ENCODE measurements at places on chromosomes 4 and X.

DNA sequence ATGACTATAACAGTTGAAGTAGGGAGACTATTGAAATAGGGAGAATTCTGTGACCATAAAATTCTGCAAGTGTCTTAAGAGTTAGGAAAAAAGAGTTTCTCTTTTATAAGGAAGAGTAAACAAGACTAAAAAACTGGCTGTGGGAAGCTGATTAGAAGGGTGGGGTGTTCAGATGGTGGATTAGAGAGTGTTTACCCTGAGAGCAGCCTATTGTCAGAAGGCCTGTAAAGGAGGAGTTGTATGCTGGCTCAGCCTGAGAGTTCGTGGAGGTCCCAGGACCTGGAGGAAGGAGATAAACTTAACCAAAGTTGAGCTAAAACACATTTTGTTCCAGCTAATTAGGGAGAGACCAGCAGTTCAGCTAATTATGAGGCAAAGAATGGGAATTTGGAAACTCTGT, 629.7 kb downstream of the PCDH7 start:
- DNase-seq = no peak

DNA sequence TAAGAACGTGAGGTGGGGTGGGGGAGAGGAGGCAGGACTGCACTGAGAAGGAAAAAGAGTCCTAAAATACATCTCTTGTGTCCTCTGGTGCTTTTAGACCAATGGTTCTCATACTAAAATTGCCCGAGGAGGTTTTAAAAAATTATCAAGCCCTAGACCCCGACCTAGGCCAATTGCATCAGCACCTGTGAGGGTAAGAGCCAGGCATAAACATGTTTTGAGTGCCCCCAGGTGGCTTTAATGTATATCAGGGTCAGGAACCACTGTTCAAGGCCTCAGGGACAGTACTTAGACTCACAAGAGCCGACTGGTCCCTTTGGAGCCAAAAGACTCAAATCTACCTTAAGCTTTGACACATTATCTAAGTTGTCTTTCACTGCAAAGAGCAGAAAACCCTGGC, 37.5 kb upstream of the TMEM150C start:
- no peak for DNase-seq

DNA sequence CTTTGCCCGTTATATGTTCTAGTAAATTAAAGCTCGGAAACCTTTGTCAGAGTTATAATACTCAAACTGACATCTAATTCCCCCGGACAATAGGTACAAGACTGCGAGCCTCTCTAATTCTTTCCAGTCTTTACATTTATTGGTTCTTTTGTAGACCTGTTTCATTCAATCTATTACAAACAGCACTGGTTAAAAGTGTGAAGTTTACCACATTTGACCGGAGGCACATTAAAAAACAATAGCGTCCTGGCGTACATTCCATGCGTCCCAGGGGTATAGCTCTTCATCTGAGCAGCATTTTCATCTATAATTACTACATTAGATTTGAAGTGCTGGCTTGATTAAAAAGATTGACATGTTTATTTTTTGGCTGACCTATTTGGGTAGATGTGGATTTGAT, 49.9 kb upstream of the TENM3 start:
- no peak for DNase-seq

- no peak for DNase-seq
Measured at GRCh38 chr4:61003301-61003700, 196.8 kb upstream of the ADGRL3 start.

DNA sequence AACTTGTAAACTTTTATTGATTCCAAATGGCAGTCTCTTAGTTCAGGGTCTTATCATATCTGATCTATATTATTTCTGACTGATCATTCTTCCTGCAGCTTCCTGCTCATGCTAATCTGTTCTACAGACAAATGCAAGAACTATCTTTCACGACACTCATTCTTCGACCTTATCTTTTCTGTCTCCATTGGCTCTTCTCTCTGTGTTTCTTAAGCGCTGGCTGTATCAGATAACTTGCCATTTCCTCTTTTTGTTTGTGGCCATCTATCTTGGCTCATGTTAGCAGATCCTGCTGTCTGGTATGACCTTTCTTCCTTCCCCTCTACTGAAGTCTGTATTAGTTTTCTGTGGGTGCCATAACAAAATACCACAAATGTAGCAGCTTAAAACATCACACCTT, 230.5 kb upstream of the PUDP start:
- no peak for DNase-seq

- no peak for DNase-seq
Measured at GRCh38 chr4:81635739-81636138, 164.0 kb upstream of the RASGEF1B start.

DNA sequence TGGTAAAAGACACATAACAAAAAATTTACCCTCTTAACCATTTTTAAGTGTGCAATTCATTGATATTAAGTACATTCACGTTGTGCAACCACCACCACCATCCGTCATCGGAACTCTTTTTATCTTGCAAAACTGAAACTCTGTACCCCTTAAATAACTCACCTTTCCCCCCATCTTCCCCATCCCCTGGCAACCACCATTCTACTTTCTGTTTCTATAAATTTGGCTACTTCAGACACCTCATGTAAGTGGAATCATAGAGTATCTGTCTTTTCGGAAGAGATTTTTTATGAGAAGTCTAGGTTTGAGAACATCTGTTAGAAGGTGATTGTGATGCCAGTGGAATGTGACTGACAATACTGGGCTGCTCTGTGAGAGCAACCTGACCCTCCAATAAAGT, 39.8 kb upstream of the CCDC149 start:
- no peak for DNase-seq

GRCh38 chr4:87213421-87214075, 6.9 kb downstream of the KLHL8 start:
- no peak for DNase-seq

DNA sequence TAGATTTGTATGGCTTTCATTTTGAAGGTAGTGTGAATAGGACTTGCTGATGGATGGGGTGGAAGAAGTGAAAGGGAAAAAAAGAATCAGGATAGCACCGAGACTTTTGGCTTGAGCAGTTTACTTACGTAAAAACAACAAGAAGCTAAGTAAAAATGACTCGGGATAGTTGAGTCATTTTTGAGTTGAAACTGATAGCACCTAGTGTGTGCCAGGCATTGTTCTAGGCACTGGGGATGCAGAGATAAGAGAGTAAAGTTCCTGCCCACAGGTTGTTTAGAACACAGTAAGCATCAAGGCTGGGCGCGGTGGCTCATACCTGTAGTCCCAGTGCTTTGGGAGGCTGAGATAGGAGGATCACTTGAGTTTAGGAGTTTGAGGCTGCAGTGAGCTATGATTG, 34.7 kb downstream of the ADD1 start:
- DNase-seq = no peak

DNA sequence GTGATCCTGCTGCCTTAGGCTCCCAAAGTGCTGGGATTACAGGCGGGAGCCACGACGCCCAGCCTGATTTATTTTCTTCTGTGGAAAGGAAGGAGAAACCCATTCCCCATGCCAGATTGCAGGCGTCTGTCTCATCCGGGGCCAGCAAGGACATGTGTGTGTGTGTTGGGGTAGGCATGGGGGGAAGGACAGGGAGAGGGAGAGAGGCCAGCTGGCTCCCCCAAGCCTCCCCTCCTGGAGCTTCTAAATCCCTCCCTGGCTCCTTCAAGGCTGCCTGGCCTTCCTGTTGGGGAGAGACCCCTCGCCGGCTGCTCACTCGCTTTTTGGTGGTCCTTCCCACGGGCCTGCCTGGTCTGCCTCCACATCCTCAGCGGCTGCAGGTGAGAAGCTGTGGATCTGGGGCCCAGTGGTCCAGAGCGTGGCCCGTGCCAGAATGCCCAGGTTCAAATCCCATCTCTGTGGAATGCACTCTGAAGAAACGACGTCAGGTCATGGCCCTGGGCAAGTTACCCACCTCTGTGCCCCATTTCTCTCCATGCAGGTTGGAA, 1.3 kb upstream of the PLXNB3 start:
- no peak for DNase-seq

- DNase-seq = no peak
Measured at GRCh38 chr4:179762840-179763239, 2320.6 kb upstream of the AGA start.

- no peak for DNase-seq
Measured at GRCh38 chr4:88731381-88731780, 33.8 kb upstream of the NAP1L5 start.

DNA sequence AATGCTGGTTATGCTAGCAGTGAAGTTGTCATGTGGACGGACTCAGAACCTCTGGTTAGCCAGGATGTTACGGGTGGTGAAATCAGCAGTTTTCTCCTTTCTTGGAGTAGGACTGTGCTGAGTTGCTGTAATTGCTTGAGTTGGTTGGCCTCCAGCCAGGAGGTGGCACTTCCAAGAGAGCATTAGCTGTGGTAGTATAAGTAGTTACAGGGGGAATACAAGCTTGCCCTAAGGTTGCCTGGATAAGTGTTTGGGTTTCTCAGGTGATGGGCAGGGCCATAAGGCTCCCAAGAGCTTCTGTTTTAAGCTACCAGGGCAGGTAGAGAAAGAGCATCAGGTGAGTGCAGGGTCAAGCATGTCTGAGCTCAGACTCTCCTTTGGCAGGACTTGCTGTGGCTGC, 103.0 kb downstream of the ZNF518B start:
- no peak for DNase-seq

- DNase-seq = no peak
Measured at GRCh38 chr4:158519226-158519625, 2.5 kb upstream of the RXFP1 start.

- no peak for DNase-seq
Measured at GRCh38 chr4:77082886-77083608, 7.3 kb upstream of the CCNI start.

GRCh38 chrX:66919280-66919832, 280.5 kb upstream of the EDA2R start:
- DNase-seq = no peak

DNA sequence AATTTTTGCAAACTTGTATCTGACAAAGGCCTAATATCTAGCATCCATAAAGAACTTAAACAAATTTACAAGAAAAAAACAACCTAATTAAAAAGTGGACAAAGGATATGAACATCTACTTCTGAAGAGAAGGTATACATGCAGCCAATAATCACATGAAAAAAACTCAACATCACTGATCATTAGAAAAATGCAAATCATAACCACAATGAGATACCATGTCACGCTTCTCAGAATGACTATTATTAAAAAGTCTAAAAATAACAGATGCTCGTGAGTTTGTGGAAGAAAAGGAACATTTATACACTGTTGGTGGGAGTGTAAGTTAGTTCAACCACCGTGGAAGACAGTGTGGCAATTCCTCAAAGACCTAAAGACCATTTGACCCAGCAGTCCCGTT, 24.0 kb downstream of the CEP44 start:
- DNase-seq = no peak

- no peak for DNase-seq
Measured at GRCh38 chr4:9679704-9680478, 101.5 kb upstream of the DRD5 start.

- peak; percentile 19 for DNase-seq
Measured at GRCh38 chrX:46686003-46686645, 72.8 kb downstream of the SLC9A7 start.

DNA sequence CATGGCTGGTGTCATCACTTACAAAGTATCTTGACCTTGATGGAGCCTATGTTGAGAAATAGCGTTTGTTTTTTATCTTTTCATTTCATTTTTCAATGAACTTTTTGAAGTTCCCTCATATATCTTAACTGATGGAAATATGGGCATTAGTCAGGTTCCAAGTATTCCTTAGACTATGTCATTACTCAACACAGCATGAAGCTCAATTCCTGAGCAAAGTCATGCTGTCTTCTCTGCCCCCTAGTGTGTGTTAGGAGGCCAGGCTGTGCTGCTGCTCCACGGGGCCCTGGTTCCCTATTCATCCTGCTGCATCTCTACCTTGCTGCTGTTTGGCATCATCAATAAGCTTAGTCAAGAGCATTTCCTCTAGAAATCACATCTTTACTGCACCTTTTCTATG, 40.9 kb downstream of the GPR143 start:
- no peak for DNase-seq

DNA sequence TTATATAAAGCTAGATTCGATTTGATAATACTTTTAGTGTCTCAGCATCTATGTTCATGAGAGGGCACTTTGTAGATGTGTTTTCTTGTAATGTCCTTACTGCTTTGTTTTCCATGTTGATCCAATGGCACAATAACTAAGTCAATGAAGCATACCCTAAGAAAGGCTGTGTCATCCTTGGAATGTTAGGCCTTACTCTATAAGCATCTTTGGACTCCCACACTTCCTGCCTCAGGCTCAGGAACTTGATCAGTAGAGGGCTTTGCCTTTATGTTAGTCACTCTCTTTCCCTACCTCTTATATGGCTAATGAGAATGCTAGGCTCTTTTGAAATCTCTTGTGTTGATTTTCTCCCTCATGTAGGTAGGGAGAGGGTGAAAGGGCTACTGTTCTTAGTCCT, 33.2 kb upstream of the EDA2R start:
- DNase-seq = no peak

DNA sequence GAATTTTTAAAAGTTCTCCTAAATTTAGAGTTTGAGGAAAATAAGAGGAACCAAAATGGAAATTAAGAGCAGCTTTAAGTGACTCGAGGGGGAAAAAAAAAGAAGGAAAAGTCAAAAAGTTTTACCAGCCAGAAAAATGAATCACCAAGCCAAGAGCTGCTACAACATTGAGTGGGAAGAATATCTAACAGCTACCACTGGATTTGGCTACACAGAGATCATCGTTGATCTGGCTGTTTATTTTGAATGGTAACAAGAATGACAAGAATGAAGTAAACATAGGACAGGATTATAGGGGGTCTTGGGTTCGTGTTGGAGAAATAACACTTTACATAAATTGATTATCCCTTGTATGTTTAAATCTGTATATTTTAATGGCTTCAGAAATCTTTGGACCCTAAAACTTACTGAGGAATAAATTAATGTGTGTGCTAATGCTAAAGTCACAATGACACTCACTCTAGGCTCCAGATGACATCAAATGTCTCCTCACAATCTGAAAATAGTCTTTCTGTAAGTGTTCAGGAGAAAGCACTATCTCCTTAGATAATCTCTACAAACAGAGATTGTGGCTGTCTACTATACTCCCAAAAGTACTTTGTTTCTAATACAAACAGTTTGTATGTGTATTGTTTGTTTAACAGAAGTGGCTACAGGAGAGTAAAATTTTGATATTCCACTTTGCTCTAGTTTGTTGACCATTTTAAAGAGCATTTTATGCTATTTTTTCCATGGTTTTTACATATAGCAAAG, 3.1 kb upstream of the CSN3 start:
- no peak for DNase-seq

DNA sequence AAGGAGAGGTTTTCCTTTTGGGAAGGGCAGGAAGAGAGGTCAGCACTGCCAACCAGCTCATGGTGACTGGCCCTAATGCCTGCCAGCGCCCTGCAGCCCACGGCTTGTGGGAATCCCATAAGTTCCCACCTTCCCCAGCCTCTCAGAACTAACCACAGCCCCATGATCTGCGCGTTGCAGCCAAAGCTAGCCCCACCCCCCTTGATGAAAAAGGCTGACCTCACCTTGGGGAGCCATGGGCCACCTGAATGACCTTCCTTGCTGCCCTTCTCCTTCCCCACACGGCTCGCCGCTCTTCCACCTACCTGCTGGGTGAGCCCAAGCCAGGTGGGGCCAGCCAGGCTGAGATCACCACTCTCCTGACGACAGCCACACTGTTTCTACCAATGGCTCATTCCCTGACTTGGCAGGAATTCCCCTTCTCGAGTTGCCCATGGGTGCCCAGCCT, 3.9 kb upstream of the ELF4 start:
- no peak for DNase-seq
